ENCODE measurements at places on chromosomes 11 and 22.

- DNase-seq: no peak
Observed at GRCh38 chr11:80673566-80673965, 1232.7 kb upstream of the TENM4 start.

DNA sequence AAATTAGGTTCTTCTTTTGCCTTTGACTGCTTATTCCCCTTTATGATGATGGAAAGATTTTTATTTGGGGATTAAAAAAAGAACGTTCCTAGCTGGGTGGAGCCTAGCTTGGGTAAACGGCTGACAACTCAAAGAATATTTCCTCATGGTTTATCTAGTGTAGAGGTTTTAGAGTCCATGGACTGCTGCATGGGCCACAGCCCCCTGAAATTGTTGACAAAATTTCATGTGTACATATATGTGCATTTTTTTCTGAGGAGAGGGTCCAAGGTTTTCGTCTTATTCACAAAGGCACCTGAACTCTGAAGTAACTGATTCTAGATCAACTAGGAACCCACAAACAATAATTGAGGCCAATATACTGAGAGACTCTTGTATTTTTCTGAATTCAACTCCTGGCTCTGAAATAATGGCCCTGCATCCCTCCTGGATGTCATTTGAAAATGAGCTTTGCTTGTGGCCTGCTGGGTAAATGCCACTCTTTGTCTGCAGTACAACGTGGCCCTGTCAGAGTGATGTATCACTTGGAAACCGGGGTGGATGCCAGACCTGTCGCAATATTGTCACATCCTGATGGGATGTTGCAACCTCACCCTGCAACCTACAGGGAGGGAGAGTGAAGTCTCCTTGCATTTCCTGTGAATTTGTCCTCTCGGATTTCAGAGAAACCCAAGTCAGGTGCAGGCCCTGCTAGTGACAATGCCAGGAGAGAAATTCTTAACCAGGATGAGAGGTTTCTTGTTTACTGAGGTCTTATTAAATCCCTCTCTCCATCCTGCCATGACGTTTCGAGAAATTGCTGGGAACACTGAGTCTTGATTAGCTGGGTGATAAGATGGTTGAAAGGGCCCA is 33.8 kb downstream of the EHF start:
- DNase-seq: no peak

GRCh38 chr11:132644520-132645239 is 887.6 kb downstream of the OPCML start:
- DNase-seq: no peak

DNA sequence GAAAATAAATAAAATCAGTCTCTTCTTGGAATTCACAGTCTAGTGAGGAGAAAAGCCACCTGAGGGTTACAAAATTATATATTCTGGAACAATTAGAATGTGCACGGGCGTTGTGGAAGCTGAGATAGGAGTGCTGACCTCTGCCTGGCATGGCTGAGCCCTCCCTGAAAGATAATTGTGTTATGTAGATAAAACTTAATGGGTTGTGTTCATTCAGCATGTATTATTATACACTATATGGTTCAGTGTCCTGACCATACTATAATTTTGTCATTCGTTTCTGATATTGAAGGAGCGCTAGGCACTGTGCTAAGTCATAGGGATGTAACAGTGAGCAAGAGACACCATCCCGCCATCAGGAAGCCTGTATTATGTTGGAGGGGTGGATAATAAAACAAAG is 3.7 kb downstream of the ACAT1 start:
- DNase-seq: no peak

GRCh38 chr11:87002918-87003317 is 34.8 kb upstream of the TMEM135 start:
- DNase-seq: no peak

- no peak for DNase-seq
Observed at GRCh38 chr22:17267661-17268330, 48.6 kb upstream of the ADA2 start.

- no peak for DNase-seq
Observed at GRCh38 chr11:24592360-24592759, 95.5 kb downstream of the LUZP2 start.

DNA sequence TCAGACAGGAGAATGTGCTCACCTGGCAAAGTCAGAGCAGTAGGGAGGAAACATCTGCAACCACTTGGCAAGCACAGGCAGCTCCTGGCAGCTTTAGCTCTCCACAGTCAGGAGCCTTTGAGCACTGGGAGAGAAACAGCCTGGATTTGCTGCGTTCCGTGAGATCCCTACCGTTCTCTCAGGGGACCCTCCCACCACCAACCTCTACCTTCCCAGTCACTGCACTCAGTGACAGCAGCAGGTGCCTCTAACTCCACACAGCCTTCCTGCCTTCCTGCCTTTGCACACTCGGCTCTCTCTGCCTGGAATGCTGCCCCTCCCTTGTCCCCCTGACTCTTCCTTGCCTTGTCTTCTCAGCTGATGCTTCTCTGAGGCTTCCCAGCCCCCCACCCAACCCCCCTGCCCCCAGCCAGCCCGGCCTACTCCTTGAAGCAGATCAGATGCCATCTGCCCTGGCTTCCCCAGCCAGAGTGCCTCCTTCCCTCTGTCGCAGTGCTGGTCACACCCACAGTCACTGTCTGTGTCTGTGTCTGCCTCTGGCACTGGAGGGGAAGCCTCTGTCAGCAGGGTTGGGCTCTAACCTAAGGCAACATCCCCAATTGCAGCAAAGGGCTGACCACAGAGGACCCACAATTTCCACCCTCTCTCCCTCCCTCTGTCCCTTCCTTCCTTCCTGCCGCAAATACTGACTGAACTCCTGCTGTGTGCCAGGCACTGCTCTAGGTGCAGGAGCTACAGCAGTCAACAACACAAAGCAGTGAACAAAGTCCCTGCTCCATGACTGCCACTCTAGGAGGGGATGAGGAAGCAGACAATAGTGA is 14.9 kb upstream of the TSKU start:
- peak; percentile 39 for DNase-seq

DNA sequence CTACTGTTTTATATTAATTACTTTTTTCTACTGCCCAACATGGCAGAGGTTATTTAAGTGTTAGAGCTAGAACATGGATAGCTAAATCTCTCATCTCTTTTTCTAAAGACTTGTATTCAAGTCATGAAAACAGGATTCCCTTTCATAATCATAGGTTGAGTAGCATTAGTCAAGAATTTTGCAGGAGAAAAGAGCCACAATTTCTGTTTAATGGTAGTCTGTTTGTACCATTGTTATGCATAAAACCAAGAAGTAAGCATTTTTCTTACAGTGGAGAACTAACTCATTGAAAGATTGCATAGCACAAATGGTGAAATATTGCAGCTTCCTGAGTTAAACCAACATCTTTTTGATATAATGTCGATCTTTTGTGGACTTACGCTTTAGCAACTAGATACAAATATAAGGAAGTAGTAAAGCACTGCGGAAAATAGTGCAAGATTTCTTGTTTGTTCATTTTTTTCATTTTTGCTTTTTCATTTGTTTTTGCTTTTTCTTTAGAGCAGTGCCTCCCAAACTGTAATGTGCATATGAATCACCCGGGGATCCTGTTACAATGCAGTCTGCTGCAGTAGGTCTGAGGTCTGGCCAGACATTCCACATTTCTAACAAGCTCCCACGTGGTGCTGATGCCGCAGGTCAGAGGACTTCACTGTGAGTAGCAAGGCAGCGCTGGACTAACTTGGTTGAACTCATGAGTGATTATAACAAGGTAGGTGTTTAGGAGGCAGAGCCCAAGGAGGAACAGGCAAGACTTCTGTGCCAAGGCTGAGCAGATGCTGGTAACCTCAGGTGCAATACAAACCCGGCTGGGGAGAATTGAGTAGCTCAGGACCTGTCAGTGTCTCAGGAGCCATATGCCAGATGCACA is 4.6 kb downstream of the ETS1 start:
- no peak for DNase-seq

GRCh38 chr22:46469711-46470110 is 67.7 kb downstream of the CELSR1 start:
- no peak for DNase-seq

DNA sequence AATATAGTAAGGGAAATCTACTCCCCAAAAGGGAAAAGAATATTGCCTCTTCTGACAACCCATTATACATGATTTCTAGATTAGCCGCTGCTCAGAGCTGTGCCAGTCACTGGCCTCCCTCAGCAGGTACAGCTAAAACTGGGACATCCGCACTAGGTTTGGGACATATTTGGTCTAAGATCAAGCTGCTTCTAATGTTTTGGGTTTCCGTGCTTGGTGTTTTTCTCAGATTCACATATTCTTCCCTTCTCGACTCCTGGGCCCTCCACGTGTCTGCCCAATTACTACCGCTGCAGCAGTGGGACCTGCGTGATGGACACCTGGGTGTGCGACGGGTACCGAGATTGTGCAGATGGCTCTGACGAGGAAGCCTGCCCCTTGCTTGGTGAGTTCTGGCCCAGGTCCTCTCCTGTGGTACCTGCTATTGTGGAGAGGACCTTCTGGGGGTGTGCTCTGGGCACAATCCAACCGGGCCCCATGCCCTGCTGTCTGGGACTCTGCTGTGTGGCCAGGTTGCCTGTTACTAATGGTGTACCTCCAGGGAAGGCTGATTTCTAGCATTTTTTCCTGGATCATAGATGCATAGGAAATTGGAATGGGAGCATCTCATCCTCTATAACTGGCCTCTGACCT is 138.1 kb upstream of the SORL1-AS1 start:
- no peak for DNase-seq

DNA sequence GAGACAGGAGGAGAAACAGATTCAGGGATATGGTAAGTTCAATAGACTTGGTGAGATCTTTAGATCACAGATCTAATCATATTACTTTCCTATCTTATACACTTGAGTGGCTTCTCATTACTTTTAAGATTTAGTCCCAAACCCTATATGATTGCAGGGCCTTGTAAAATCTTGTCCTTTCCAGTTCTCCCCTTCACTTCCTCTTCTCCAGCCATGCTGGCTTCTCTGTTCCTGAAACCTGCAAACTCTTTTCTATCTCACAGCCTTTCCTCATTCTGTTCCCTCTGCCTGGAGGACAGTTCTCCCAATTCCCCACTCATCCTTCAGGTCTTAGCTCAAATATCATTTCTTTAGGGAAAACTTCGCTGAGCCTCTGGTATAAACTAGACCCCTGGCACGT is 65.9 kb upstream of the BIRC3 start:
- DNase-seq: no peak

DNA sequence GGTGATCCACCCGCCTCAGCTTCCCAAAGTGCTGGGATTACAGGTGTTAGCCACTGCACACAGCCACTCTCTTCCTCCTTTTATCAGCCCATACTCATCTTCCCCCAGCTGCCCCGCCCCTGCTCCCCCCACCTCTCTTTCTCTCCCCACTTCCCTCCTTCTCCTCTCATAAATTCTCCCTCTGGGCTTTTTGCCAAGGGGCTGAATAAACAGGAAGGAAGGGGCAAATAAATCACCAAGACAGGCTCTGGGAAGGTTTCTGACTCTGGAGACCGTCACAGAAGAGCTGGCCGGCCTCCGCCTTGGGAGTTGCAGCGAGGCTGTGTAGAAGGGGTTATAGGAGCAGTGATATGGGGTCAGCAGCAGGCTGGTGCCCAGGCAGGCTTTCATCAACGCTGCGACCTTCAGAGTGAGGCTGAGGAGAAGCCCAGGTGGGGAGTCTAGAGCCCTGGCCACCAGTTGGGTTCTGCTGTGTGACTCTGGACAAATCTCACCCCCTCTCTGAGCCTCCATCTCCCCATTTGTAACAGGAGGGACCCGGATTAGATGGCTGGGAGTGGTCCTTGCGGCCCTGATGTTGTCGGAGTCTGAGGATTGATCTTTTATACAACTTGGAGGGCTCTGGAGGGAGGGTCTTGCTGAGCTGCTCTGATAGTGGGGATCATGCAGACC is 62.6 kb upstream of the RASD2 start:
- no peak for DNase-seq

- DNase-seq: no peak
Observed at GRCh38 chr11:64409707-64410403, 50.9 kb downstream of the RPS6KA4 start.

DNA sequence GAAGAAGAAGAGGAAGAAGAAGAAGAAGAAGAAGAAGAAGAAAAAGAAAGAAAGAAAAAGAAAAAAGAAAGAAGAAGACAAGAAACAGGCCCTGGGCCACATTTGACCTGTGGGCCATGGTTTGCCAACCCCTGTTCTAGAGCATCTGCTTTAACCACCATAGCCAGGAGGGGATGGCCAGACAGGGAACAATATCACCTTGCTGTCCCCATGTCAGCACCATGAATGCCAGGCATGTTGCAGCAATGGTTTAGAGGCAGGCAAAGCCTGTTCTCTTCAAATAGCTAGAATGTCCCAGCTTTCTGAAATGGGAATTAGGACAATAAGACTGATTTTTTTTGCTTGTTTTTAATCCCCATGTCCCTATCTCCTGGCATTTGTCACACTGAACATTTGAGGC is 338.6 kb upstream of the PLET1 start:
- no peak for DNase-seq

- no peak for DNase-seq
Observed at GRCh38 chr11:79182794-79183193, 258.0 kb downstream of the TENM4 start.

- no peak for DNase-seq
Observed at GRCh38 chr11:125262830-125263218, 98.3 kb downstream of the PKNOX2 start.

Data from central memory CD4-positive, alpha-beta T cell (primary cell).